Stimulated activated CD8-positive, alpha-beta memory T cell treated with anti-CD3 and anti-CD28 coated beads, Interleukin-12 subunit alpha, Interleukin-12 subunit beta, amount 100 ng/mL, for 4 hours (primary cell): ENCODE measurements at places on chromosomes 12 and 14.

DNA sequence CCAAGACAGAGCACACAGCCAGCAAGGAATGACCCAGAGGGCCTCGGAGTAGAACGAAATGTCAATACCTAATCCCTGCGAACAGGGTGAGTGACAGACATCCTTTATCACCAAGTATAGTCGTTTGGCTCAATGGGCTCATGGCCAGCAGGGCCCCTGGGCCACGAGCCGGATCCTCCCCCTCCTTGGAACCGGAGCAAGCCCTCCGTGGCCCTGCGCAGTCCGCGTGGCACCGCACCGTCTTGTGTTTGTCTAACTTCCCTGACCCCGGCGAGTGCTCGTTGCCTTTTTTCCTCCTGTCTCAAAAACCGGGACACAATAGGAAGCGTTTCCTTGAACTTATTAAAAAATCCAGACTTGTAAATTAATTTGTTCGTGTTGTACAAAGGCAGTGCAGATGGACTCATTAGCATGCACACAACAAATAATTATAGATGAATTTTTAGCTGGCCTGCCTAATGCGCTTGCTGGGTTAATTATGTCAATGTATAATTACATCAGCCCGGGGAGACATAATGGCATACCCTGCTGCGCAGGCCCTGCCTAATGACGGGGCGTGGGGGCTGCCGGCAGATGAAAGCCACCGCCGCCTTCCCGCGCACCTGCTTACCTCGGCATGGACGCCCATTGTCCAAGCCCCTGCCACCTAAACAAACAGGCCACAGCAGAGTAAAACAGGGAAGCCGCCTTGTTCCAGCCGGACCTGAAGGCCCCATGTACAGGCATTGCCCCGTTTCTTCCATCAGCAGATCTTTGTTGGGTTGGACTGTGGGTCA is 81.6 kb downstream of the PHETA1 start:
- no peak for DNase-seq

GRCh38 chr12:52211716-52212585 is 20.1 kb upstream of the KRT80 start:
- DNase-seq = no peak

DNA sequence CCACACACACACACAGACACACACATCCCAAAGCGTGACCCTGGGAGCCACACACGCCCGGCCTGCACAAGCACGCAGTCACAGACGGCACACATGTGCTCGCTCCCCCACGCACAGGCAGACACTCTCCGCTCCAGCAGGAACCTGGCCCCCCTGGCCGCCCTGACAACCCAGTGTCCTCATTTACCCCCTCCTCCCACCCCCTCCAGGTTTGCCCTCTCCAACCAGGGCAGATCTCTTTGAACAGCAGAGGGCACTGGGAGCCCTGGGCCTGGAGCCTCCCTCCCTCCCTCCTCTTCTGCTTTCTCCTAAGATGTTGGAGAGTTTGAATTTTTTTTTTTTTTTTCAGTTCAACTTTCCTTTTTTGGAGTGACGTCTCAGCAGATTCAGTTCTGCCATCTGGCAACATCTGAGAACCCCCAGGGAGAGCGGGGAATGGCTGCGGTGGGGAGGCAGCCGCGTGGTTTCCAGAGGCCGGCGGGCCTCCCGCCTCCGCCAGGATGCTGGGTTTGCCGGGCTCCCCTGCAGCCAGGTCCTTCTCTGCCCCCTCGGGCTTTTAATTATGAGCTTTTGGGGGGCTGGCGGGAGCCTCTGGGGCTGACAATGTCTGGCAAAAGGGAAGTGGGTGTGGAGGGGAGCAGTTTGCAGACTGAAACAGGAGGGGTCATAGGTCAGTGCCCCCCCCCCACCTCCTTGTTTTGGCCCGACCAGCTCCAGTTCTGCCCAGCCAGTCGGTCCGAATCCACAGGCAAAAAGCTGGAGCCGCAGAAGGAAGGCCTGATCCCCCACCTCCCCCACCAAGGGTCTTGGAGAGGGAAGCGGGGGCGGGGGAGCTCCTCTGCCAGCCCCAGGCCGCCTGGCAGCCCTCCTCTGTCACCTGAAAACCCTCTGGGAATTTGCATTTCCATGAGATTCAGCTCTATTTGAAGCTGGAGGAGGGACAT is 1.3 kb upstream of the NCOR2 start:
- DNase-seq = no peak

GRCh38 chr12:132950844-132951535 is 5.1 kb downstream of the ZNF605 start:
- no peak for DNase-seq

GRCh38 chr14:73998726-73999125 is 20.4 kb downstream of the ENTPD5 start:
- no peak for DNase-seq

DNA sequence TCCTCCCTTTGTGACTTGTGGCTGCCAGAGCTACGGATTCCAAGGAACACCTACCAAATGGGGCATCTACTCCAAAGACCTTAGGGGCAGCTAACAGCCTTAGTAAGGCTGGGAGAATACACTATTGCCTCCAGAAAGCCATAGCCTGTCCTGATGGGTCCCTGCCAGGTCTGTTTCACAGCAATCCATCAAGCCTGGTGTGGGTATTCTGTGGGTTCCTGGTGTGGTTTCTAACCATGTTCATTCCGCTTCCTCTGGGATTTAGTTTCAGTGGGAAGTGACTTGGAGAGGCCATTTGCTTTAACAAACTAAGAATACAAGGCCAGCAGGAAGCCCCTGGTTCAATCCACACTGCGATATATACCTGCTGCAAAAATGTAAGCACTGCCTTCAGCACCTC is 220.5 kb downstream of the FOXN3 start:
- no peak for DNase-seq

GRCh38 chr12:28079539-28079938 is 107.0 kb upstream of the PTHLH start:
- no peak for DNase-seq

GRCh38 chr12:111360325-111360930 is 8.5 kb downstream of the PHETA1 start:
- DNase-seq = no peak

DNA sequence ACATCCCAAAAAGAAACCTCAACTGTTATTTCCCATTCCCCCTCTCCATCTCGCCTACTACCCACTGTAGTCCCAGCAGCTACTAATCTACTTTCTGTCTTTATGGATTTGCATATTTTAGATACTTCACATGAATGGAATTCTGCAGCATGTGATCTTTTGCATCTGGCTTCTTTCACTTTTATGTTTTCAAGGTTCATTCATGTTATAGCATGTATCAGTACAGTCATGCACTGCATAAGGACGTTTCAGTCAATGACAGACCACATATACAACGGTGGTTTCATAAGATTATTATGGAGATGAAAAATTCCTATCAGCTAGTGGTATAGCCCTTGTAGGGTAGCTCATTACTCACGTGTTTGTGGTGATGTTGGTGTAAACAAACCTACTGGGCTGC is 24.5 kb downstream of the PCNX4 start:
- no peak for DNase-seq

DNA sequence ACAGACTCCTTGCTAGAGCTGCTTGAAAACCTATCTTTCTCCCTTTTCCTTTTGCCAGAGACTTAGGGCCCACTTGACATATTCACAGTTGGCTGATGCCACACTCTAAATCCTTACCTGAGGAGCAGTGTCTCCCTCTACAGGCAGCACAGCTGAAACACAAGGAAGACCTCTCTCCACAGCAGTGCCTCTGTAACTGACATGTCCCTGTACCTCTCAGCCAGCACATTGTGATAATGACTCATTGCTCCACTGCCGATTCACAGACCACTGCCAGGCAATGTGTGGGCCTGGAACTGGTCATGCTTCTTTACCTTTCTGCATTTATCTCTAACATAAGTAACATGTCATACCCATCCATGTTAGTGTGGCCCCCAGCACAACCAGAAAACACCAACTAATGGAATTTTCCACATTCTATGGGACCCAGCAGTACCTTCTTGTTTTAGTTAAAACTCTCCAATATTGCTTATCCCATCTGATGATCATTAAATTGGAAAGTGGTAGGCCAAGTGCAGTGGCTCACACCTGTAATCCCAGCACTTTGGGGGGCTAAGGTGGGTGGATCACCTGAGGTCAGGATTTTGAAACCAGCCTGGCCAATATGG is 56.5 kb downstream of the GTF2A1 start:
- DNase-seq = no peak

DNA sequence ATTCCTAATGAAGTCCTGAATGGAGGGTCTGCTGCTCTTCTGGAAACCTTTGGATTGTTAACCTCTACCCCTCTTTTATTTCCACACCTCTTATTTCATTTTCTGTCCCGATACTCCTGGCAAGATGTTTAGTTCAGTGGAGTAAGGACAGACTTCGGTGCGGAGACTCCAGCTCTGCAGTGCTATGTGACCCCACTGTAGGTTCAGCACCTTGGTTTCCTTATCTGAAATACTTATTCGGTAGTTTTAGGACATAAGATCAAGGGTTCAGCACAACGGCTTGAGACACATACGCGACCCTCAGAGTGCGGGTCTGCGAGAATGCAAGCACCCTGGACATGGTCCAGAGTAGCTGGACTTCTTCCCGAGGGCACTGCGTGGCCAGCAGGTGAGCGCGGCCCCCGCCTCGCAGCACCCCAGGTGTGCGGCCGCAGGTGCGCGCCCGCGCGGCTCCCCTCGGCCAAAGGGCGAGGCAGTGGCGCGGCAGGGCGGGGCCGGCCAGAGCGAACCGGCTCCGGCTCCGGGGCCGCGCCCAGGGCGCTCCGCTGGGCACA is 465 bp upstream of the FGD4 start:
- no peak for DNase-seq

DNA sequence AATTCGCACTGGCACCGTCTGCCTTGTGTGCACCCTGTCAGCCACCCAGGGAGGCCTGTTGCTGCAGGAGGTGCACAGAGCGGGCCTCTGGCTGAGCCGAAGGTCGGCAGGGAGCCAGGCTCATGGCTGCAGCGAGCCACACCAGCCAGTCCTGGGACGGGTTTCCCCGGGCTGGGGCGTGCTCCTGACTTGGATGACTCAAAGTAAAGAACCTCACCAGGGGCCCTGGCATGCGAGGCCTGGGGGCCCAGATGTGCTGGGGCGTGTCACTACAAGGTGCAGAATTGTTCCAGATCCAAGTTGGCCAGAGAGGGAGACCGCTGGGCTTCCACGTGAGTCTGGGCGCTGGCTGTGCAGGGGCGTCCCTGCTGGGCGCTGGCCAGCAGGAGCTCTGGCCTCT is 34.5 kb downstream of the FBRSL1 start:
- no peak for DNase-seq

GRCh38 chr14:99322731-99323599 is 51.0 kb upstream of the BCL11B start:
- no peak for DNase-seq

- no peak for DNase-seq
Measured at GRCh38 chr14:83664389-83664788, 1865.6 kb upstream of the FLRT2 start.

DNA sequence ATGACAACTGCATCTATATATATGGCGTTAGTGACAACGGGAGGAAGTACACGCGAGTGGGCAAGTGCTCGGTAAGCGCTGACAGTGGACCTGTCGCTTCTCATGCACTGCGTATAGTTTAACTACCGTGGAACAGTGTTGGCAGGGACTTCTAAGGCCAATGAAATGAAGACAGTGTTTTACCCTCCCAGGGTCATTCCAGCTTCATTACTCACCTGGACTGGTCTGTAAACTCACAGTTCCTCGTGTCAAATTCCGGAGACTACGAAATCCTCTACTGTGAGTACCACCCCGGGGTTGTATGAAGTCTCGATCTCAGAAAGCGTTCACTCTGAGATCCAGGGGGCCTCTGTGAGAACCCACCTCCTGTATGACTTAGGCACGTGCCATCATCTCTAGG is 129.2 kb upstream of the EVL start:
- DNase-seq = no peak

DNA sequence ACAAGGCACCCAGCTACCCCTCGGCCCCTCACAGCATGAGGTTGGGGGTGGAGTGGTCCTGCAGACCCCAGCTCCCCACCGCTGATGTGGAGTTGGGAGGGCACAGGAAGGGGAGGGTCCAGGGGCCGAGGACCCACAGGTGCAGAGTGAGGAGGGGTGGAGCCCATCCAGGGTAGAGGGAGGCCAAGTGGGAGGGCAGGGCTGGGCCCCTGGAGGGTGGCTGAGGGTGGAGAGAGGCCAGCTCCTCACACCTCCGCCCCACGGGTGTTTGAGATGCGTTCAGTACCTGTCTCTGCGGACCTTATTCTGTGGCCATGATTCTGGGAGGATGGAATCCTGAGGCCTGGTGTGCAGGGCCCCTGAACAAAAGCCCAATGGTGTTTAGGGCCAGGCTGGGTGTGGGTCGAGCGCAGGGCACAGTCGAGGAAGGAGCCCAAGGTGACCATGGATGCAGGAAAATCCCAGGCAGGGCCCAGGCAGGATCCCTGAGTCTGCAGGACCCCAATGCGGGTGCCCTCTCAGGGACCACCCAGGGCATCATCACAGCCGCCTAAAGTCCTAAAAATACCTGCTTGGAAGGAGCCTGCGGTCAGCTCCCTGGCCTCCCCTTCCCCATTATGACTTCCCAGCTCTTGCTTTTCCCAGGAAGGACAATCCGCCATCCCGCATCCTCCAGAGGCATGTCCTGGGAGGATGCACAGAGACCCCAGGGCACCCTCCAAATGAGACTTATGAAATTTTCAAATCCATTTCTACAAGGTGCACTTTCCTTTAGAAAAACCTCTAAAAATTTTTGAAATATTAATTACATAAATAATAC is 377.1 kb upstream of the SFSWAP start:
- no peak for DNase-seq

DNA sequence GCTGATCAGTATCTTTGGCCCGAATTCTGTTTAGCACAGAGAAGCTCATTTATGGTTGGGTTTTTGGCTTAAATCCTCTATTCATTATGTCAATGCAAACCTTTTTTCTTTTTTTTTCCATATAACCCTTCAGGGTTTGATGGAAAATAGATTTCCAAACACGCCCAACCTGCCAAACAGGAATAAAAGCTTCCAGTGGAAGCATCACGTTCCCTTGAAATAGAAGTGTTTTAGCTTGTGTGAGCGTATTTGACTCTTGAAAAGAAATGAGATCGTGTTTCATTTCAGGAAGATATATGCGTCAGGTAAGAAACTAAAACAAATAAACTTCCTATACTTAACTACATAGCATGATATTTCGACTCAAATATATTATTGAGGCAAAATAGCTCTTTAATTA is at the start of gene PIK3C2G:
TSS of gene PIK3C2G (plus strand) at position 246 of the 400 bp plus-strand sequence. CDS start 20,564 bp downstream, outside the sequence.
- DNase-seq = no peak

DNA sequence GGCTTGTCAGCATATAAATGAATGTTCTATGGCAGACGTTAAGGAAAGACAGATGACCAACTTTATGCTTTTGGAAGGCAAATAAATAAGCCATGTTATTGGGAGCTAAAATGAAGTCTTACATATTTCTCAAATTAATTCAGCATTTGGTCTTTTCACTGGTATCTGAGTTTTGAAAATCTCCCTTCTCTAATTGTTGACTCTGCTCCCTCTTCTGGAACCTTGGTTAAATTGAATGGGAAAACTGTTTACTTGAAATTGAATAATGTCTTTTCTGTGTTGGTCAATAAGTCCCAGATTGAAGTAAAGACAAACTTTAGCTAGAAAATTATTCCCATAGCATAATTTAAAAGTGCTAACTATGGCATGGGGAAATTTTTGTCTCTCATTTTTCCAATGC is 38.7 kb downstream of the LGR5 start:
- no peak for DNase-seq
